ENCODE measurements at places on chromosomes 16 and 17.

DNA sequence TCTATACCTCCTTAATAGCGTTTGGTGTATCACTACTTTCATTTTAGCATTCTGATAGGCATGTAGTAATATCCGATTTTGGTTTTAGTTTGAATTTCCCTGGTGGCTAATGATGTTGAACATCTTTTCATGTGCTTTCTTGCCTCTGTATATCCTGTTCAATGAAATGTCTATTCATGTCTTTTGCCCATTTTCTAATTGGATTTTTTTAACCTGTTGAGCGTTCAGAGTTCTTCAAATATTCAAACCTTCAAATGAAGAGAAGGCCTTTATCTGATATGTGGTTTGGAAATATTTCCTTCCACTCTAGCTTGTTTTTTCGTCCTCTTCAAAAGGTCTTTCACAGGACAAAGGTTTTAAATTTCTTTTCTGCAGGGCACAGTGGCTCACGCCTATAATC is 2.4 kb upstream of the NME1 start:
- DNase-seq: no peak

DNA sequence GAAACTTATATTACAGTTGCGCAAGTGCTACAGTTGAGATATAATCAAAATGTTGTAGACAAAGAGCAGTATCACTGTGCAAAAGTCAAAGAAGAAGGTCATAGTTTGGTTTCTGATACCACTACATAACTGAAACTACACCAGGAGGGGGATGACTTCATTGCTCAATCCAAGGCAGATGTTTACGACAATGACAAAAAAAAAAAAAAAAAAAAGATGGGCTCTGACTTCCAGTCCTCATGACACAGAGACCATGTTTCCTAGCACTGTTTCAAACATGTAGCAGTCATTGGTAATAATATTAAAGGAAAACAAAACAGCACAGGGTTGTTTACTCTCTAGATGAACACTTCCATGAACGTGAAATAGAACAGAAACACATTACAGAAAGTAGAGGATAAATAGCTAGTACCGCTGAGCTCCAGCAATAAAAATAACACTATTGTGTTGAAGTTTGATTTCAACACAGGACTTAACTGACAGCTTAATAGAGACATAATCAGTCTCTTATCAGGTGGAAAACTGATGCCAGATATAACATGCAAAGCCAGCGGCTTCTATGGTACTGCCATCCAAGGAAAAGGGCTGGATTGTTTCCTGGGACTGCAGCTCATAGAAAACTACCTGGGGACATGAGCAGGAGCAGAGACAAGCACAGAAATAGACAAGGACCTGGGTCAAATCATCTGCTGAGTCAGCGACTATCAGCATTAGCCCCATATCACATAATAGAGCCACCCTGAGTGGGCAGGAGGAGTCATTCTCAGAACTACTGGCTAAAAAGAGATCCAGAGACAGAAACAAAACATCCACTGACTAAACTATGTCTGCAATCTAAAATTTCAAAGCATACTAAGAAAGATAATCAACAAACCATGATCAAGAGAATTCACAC is 463.6 kb upstream of the SOX9 start:
- DNase-seq: no peak

DNA sequence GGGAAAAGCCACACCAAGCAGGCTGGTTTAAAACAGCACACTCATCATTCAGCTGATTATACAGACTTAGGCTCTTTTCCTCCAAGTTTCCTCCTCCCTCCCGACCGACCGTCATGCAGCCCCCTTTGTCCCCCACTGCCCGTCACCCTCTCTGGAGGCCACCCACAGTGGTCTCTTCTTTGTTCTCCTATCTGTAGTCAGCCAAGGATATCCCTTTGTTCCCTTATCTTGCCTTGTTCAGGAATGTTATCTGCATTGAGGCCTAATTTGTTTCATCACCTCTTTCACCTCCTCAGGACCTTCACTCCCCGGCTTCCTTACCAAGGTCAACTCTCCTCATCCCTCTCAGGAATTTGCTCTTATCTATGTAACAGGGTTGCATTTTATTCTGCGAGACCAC is 186.4 kb upstream of the CDH13 start:
- DNase-seq: no peak

DNA sequence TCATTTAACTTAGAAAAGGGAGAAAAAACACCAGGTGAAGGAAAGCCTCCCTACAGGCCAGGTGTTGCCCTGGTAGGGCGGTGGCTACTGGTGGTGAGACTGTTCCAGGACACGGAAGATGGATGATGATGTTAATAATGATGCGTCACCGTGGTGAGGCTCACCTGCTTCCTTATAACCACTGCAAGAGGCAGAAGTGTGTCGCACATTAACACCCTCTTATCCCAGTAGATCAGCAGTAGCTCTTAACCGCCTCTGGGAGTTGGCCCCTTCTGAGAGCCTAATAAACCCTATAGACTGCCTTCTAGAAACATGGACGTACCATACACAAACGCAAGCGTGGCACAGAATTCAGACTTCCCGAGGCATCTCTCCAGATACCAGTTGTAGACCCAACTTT is 7.8 kb downstream of the BFAR start:
- no peak for DNase-seq

DNA sequence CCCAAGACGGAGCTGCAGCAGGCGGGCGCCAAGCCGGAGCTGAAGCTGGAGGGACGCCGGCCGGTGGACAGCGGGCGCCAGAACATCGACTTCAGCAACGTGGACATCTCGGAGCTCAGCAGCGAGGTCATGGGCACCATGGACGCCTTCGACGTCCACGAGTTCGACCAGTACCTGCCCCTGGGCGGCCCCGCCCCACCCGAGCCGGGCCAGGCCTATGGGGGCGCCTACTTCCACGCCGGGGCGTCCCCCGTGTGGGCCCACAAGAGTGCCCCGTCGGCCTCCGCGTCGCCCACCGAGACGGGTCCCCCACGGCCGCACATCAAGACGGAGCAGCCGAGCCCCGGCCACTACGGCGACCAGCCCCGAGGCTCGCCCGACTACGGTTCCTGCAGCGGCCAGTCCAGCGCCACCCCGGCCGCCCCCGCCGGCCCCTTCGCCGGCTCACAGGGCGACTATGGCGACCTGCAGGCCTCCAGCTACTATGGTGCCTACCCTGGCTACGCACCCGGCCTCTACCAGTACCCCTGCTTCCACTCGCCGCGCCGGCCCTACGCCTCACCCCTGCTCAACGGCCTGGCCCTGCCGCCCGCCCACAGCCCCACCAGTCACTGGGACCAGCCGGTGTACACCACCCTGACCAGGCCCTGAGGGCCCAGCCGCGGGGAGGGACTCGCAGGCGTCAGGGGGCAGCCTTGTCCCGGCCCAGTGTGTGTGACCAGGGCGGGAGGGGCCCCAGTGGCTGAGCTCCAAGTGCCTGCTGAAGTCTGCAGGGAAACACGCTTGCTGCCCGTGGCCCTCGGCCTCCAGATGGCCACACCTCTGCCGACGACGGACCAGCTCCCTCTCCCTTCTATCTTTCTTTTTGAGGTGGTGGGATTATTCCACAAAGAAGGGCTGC is 3.4 kb downstream of the SOX8 start:
- DNase-seq: no peak

- peak; percentile 30 for DNase-seq
Measured at GRCh38 chr17:76527430-76528111, 9.9 kb downstream of the CYGB start.

- no peak for DNase-seq
Measured at GRCh38 chr16:17360693-17361122, 110.1 kb downstream of the XYLT1 start.

DNA sequence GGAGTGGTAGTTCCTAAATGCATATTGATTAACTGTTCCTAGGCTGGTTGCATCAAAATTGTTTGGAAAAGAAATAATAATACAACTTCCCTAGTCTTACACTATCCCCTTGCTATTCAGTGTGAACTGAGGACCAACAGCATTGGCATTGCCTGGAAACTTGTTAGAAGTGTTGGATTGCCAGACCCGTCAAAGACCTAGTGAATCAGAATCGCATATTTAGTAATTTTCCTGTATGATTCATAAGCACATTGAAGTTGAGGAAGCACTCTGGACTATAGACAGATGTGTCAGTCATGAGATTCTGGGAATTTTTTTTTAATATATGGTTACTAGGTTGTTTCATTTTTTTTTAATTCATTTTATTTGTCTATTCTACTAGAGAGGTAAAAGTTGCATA is 34.7 kb upstream of the KCNJ16 start:
- no peak for DNase-seq

GRCh38 chr16:63461248-63461841 is 1425.1 kb upstream of the CDH8 start:
- no peak for DNase-seq

DNA sequence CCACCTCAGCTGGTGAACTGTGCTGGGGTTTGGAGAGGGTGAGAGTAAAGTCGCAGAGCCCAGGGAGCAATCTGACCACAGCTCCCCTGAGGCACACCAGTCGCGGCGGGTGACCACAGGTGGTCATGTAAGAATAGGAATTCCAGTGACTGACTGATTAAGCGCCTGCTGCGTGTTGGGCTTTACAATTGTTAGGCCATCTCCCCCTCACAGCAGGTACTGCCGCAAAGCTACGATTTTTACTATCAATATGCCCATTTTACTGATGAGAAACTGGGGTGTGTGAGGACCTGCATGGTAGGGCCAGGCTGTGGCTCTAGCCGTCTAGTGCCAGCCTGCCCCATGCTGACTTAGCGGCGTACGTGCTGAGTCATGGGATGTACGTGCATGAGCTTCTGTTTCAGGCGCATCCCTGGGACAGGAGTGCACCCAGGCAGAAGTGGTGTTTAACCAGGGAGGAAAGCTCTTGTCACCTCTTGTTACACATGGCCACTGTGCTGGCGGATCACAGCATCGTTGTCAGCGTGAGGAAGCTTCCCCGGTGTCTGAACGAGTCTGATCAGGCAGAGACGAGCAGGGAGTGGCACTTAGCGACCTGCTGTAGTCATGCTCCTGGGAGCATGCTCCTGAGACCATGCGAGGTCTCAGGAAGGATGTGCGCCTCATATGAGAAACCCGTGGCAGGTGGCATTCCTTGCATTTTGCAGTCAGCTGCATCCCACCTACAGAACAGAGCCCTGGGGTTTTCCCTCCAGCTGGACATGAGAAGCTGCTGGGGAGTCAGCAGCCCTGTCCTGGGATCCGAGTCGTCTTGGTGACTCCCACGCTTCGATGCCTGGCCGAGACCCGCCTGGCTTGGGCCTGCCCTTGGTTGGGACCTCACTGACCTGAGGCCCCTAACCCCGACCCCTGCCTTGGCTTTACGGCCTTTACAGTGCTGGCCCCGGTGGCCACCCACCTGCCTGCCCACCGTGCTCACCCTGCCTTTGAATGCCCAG is 163.7 kb upstream of the CHMP6 start:
- no peak for DNase-seq

DNA sequence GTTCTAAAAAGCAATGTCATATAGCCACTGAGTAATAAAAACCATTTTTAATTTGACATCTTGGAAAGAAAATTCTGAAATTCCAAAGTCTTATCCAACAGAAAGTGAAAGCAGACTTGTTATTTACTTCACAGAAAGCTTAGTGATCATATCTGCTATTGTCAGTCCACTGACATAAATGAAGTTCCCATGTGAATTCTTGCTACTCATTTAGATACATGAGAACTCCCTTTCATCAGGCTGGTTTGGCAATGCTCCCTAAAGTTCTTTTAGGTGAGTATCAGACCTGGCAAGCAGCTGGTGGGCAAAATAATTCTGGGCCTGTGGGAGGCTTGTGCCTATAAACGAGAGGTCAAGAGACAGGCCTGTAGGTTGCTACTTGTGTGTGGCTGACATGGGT is 23.4 kb downstream of the NME2 start:
- DNase-seq: no peak

DNA sequence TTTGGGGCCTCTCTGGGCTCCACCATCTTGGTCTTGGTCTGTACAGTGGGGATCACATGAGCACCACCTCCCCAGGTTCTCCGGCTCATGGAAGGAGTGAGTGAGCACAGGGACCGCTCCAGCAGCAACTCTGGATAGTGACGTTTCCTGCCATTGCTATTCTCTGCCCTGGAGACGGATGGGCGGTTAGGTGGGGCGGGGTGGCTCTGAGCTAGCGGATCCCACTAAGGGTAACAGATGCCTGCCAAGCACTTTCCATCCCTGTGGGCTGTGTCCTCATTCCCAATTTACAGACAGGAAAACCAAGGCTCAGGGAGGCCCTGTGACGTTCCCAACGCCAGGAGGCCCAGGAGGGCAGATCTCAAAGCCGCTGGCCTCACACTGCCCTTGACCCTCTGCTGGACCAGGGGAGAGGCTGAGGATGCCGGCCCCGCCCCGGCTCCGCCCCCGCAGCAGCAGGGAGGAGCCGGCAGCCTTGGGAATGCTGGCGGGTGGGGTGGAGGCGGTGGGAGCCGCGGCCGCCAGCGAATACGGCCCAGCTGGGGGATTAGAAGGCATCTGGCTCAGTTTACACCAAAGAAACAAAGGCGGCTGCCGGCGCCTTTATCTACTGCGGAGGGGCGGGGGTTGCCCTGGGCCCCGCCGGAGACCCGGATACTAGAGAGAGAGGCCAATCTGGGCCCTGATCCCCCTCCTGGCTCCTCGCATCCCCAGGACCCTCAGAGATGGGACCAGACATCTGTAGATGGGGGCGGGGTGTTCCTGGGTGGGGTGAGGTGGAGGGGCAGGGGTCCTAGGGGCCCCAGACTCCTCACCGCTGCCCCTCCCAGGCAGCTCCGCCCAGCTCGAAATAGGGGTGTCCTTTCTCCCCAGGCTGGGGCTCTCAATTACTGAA is 122.3 kb upstream of the CIBAR2 start:
- no peak for DNase-seq

GRCh38 chr16:54360681-54361080 is 74.1 kb upstream of the IRX3 start:
- DNase-seq: no peak

DNA sequence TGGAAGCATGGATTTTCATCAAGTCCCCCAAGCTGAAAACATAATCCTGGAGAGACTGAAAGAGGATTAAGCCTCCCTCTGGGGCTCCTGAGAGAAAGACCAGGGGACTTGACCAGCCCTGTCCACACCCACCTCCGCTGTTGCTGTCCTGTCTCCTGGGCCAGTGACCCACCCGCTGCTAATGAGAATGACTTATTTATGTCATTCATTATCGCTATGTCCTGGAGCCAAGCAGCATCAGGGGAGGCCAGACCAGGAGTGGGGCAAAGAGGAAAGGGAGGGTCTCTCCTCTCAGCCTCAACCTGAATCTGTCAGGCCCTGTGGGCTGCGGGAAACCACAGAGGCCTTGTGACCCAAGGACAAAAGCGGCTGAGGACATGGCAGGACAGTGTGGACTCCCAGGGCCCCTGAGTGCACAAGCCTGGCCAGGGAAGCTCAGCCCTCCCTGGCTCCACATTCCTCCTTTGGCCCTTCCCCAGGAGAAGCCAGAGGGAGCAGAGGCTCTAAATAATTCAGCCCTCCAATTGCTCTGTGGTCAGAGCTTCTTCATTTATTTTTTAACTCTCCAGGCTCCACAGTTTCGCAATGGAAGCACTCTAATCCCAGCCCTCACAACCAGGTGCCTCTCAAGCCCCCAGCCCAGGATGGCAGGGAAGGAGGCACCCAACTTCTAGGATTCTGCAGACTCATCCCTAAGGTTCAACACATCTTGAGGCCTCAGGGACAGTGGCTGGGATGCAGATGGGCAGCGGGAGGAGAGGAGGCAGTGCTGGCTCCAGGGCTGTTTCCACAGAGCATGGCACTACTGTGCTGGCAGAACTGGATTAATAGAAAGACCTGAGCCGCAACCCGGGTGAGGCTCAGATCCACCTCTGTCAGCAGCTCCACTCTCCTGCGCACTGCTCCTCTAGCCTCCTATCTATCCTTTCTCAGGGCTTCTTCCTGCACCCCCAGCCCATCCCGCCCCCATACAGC is 19.1 kb downstream of the CUEDC1 start:
- no peak for DNase-seq

GRCh38 chr16:27374804-27375425 is 27.1 kb upstream of the IL21R start:
- DNase-seq: no peak
